Left renal cortex interstitium (tissue), 4 donors: ENCODE measurements at places on chromosomes 12 and 14. TPM values are rescaled to one million over a fixed set of nuclear protein-coding genes. Genes with fewer than 3 reads are reported as not detected.

Gene PLD4
- polyA plus RNA-seq = 8.8 TPM

DNA sequence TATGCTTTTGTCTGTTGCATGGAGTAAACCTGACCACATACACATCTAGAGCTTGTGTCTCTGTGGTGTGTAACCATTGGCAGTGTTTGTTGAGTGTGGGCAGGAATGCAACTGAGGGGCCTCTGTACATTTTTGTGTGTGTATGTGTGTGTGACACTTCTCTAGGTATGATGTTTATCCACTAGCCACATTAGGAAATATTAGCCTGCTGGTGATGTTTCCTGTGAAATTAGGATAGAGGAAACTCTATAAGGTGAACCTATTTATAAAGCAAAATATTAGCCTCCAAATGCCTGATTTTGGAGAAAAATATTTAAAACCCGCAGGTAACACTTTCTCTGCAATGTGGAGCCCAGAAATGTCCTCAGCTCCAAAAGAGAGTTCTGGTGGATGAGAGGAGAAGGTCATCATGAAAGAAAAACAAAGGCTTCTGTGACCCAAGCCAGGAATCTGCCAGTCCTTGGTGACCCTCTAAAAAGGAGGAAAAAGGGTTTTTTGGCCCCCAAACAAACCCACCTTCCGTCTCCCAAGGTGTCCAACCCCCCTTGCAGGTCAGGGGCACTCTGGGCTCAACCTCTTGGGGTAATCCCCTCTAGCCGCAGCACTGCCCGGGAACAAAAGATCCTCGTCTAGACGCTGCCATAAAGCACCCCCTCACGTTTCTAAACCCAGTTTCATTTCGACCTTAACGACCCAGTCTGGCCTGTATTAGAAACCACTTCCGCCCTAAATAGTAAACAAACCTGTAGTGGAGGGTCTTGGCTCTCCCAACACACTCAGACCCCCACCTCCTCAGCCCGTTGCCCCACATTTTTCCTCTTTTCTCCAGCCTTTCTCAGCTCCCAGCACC is 3.1 kb upstream of the HOTAIR start:
- no peak for DNase-seq

DNA sequence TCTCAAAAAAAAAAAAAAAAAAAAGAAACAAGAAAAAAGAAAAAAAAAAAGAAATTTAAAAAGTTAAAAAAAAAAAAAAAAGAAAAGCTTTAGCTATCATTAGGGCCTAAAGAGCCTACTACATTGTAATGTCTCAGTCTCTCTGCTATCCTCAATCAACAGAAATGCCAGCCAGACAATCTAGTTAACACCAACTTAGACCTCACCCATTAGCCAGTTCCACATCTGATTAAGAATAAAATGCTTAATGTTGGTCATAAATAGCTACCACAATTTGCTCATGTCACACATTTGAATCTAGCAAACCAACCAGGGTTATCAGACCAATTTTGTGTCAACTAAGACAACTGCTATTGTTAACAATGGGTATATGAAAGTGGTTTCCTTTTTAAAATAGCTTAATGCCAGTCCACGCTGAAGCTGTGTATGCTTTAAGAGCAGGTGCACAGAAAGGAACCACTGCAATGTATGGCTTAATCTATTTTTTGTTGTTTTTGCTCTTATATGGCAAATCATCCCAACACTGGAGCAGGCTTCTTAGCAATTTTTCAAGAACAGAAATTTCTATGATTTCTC is 45.5 kb upstream of the SELPLG start:
- no peak for DNase-seq

- DNase-seq = no peak
Measured at GRCh38 chr14:54777395-54777794, 125.2 kb downstream of the GCH1 start.

DNA sequence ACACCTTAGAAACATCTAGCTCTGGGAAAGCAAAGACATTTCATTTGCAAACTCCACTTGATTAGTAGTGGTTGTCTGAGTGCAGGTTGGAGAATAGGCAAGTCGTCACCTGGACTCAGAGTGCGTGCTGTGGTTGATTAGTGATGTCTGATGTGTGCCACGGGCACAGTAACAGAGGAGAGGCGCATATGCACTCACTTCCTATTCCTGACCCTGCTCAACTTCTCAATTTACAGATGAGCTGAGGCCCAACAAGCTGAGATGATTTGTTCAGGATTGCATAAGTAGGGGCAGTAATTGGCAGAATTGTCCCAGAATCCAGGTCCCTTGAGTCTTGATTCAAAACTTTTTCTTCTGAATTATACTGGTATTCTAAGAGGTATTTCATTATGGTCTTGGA is 44.9 kb downstream of the ADCK1 start:
- no peak for DNase-seq

Gene SVOP
- polyA plus RNA-seq = 0.11 TPM

- no peak for DNase-seq
Measured at GRCh38 chr14:65580973-65581372, 168.4 kb downstream of the FUT8 start.

DNA sequence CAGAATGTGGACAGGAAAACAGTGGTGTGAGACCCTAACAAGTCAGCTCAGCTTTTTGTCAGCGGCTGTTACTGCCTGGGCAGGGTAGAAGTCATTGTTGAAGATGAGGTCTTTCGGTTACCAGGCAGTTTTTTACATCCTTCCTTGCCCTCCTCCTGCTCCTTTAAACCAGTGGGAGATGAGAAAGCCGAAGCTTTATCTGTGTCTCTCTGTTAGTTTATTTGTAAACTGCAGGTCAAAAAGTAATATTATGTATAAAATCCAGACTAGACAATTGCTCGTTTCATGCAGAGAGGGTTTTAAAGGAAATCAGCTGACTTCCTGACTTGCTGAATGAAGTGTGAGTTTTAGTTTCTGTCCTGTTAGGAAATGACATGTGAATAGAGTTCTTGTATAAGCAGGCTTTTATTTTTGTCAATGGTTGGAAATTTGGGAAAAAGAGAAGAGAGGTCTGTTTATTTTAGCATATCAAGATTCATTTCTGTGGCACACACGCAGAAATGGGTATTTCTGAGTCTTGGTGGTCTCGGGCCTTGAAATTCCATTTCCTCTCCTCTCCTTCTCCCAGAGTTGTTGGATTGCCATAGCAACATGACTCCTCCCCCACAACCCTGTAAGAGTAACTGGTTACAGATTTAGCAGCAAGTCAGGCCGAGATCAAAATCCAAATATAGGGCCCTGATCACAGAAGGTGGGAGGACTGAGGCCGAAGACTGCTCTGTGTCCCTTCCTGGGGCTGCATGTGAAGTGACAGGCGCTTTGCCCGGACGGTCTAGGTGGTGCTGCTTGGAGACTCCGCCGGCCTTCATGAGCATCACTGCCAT is 60.8 kb downstream of the SAMD4A start:
- DNase-seq = no peak

DNA sequence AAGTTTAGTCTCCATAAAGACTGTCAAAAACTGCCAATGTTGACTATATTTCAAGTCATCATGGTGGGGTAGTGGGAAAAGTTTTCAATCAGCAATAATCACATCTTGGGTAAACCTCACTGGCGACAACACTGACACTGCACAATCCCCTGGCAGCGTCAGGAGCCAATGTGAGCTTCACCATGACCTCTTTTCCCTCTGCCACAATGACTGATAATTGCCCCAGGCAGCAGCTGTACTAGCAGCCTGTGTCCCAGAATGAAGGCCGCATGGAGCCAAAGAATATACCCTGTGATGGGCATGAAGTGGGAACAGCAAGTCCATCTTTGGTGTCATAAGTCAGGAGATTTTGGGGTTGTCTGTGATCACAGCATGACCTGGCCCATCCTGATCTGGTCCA is 5.3 kb downstream of the MMAB start:
- DNase-seq = no peak

Gene SLCO1B1
- not detected for polyA plus RNA-seq

- DNase-seq = no peak
Measured at GRCh38 chr12:78959556-78959955, 95.0 kb downstream of the SYT1 start.

DNA sequence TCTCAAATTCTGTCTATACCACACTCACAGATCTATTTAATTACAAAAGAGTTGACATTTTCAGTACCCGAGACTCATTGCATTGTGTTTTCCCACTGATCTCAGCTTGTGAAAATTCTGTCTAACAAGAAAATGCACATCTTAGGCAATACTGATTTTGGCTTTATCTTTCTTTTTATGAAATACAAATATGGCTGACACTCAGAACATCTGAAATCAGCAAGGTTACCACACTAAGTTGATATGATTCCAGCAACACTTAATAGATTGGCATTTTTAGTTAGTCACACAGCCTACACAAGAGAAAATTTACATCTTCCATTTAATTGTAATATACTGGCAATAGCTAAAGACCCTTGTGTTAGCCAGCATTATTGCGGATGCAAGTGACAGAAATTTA is 40.3 kb downstream of the PEX5 start:
- DNase-seq = no peak

DNA sequence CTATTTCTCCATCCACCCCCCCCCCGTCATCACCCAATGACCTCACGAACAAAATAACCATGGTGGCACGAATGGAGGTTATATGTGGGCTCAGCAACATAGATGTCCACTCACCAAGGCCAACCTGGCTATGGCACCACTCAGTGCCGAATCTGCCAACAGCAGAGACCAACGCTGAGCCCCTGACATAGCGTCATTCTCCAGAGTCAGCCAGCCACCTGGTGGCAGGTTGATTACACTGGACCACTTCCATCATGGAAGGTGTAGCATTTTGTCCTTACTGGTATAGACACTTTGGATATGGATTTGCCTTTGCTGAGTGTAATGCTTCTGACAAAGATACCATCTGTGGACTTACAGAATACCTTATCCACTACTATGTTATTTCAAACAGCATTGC is 24.2 kb upstream of the DYRK2 start:
- DNase-seq = no peak

GRCh38 chr14:55579724-55580469 is at the start of gene KTN1:
TSS of gene KTN1 (plus strand) at chr14:55580207. CDS start at chr14:55612049, 31,842 bp downstream.
- peak; percentile 65 for DNase-seq

GRCh38 chr12:3179731-3180130 is 102.6 kb downstream of the TSPAN9 start:
- DNase-seq = no peak

Gene OR6C76
- not detected for polyA plus RNA-seq

GRCh38 chr12:75766263-75767160 is 255.1 kb upstream of the KRR1 start:
- DNase-seq = no peak

Gene CLBA1
- 28.4 TPM for polyA plus RNA-seq

Gene ISM2
- polyA plus RNA-seq = 1.3 TPM

Gene SCARB1
- 29.8 TPM for polyA plus RNA-seq

- no peak for DNase-seq
Measured at GRCh38 chr14:73723797-73724661, 9.8 kb upstream of the PNMA1 start.

Gene SETD1B
- polyA plus RNA-seq = 22.2 TPM

Gene SOAT2
- 3.1 TPM for polyA plus RNA-seq

Gene SPX
- polyA plus RNA-seq = 14.4 TPM

Gene PPM1H
- polyA plus RNA-seq = 27.8 TPM

Gene C12orf42
- polyA plus RNA-seq = 0.20 TPM

DNA sequence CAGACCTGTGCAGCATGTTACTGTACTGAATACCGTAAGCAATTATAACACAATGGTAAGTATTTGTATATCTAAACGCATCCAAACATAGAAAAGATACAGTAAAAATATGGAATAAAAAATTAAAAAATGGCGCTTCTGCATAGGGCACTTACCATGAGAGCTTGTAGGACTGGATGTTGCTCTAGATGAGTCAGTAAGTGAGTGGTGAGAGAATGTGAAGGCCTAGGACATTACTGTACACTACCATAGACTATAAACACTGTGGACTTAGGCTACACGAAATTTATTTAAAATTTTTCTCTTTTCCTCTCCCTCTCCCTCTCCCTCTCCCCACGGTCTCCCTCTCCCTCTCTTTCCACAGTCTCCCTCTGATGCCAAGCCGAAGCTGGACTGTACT is 194.5 kb upstream of the CDKN3 start:
- no peak for DNase-seq

DNA sequence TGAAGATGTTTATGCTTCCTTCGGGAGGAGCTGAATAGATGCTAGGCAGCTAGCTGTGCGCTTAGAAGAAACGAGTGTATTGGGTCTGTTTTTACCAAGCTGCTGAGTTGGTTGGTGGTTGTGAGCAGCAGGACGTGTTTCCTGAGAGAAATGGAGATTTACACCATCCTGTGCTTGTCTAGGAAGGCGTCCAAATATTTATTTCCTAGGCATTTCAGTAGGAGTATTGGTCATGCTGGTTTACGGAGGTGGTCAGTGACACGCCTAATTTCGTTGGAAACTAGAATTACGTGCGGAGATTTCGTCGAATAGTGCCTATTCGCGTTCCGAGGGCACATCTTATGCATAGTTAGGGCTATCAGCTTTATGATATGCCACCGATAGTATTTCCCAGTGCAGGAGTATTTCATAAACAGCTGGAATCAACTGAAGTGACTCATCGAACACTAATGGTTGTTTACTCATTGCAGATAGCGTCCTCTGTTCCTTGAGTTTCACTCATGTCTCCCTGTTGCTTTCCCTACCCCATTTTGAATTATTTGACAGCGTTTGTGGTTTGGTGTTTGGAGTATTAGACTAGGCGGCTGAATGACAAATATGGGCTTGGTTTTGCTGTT is 780 bp downstream of the TBC1D15 start:
- DNase-seq = peak; percentile 38

Gene SYNDIG1L
- 0.21 TPM for polyA plus RNA-seq

Gene PDE3A
- 29.1 TPM for polyA plus RNA-seq
